Dorsolateral prefrontal cortex (tissue), 122 donors: ENCODE measurements at places on chromosomes 3 and 15. TPM values are rescaled to one million over a fixed set of nuclear protein-coding genes. Genes with fewer than 3 reads are reported as not detected.

The KCNH8 gene
- 16.1 TPM for total RNA-seq

The HDDC3 gene
- total RNA-seq, result 19.5 TPM

The PROK2 gene
- total RNA-seq, result 0.66 TPM

The PCBP4 gene
- 125 TPM for total RNA-seq

The METTL6 gene
- total RNA-seq, result 32.3 TPM

The IFRD2 gene
- 34.9 TPM for total RNA-seq

The PLSCR2 gene
- not detected for total RNA-seq

The ALG1L2 gene
- 1.5 TPM for total RNA-seq

The PLCL2 gene
- total RNA-seq, result 37.1 TPM

The CEP19 gene
- total RNA-seq, result 7.9 TPM

The MASP1 gene
- total RNA-seq, result 5.3 TPM

The PLXND1 gene
- total RNA-seq, result 99.7 TPM

The TMEM42 gene
- total RNA-seq, result 21.7 TPM

The UCN2 gene
- total RNA-seq, result not detected

The SLC9A9 gene
- 26.5 TPM for total RNA-seq

The BTD gene
- 33.4 TPM for total RNA-seq

The LRRC58 gene
- total RNA-seq, result 26.4 TPM

The SEMA3B gene
- 147 TPM for total RNA-seq

The OIP5 gene
- 0.51 TPM for total RNA-seq

The SH2D7 gene
- not detected for total RNA-seq

The UNC13C gene
- total RNA-seq, result 31.2 TPM

The EXD1 gene
- not detected for total RNA-seq

The SLC28A1 gene
- not detected for total RNA-seq

The CYP1A1 gene
- total RNA-seq, result 1.2 TPM

The MFAP1 gene
- 23.1 TPM for total RNA-seq

The FOXL2 gene
- 0.44 TPM for total RNA-seq

The ACAN gene
- total RNA-seq, result 2.7 TPM

The POPDC2 gene
- 2.7 TPM for total RNA-seq

The CPNE9 gene
- 28.6 TPM for total RNA-seq

The ICE2 gene
- 41.8 TPM for total RNA-seq

The NISCH gene
- 233 TPM for total RNA-seq

The GCHFR gene
- total RNA-seq, result 11.9 TPM

The CTXN2 gene
- total RNA-seq, result 4.0 TPM

The GOLGA8T gene
- 1.4 TPM for total RNA-seq

The KNL1 gene
- not detected for total RNA-seq

The SOX14 gene
- not detected for total RNA-seq

The MRPL3 gene
- total RNA-seq, result 56.6 TPM

The THBS1 gene
- total RNA-seq, result 5.6 TPM

The KIF23 gene
- 2.0 TPM for total RNA-seq

The CSPG5 gene
- 55.4 TPM for total RNA-seq

The CLDN18 gene
- not detected for total RNA-seq

The CKMT1A gene
- 115 TPM for total RNA-seq

The ROBO1 gene
- total RNA-seq, result 51.2 TPM

The ZBBX gene
- total RNA-seq, result 28.8 TPM

The CD96 gene
- not detected for total RNA-seq

The ATP13A4 gene
- 33.1 TPM for total RNA-seq

The SPTBN5 gene
- total RNA-seq, result 1.1 TPM

The CFAP20DC gene
- total RNA-seq, result 1.4 TPM

The IL5RA gene
- not detected for total RNA-seq

The PXK gene
- 101 TPM for total RNA-seq
